Stimulated activated CD4-positive, alpha-beta T cell treated with anti-CD3 and anti-CD28 coated beads, TNF-alpha, amount 100 ng/mL, for 4 hours (primary cell): ENCODE measurements at places on chromosomes 2 and 18.

DNA sequence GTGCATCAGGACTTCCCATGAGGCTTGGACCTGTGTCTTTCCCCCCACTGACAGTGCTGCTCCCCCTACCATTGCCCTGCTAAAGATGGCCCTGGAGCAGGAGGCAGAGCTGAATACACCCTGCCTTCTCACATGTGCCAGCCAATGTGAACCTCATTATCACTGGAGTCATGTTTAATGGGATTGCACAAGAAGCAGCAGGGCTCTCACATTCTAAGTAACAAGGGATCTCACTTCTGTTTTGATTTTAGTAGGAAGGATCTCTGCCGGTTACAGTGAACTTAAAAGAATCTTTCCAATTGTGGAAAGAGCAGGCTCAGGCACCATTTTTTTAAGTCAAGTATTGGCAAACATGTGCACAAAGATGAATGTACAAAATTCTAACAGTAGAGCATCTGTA lies 322.1 kb upstream of the MEX3C start:
- no peak for DNase-seq

GRCh38 chr18:51006061-51006818 lies 23.8 kb upstream of the SMAD4 start:
- DNase-seq = no peak

DNA sequence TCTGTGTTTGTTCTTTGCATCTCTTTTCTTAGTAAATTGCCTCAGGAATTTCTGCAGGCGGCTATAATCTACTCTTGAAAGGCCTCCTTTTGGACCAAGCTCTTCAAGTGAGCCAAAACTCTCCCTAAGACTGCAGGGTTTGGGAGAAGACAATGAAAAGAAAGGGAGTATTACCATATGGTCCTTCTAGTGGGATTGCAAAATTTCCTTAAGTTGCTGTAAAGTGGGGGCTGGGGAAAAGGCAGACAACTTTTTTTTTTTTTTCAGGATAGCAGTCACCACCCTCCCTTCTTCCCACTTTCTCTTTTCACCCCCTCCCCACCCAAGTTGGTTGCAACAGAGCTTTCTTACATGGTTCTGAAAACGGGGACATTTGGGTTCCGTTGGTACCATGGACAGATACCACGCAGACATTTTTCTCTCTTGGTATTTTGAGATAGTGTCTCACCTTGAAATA lies 183.7 kb downstream of the FHOD3 start:
- no peak for DNase-seq

DNA sequence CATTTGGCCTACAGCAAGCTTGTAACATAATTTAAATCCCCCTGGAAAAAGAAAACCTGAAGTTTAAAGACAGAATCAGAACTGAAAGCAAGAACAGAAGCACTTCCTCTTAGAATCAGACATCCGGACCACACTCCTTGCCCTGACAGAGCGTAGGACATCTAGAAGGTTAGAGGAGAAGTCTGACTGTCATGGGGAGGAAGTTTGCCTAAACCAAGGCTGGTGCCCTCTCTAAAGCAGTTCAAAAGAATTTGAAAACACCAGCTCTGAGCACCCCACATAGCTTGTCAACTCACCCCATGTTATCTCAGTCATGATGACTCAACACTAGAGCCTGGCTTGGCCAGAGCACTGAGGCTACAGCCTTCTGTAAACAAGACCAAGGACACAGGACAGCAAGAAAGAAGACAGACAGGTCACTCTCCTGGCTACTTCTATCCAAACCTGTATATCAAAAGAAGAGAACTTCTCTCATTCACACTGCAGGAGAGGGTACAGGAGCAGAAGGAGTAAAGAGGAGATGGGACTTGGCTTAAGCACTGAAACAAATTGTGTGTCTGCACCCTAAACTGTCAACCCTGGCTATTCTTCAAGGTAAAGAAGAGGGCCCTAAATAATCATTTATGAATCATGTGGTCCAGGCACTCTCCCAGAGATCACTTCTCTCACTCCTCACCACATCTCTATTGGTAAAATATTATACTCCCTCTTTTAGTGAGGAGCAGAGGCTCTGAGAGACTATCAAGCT lies 198.6 kb downstream of the MEMO1 start:
- DNase-seq = no peak

GRCh38 chr2:199596549-199596948 lies 138.8 kb upstream of the SATB2 start:
- DNase-seq = no peak

DNA sequence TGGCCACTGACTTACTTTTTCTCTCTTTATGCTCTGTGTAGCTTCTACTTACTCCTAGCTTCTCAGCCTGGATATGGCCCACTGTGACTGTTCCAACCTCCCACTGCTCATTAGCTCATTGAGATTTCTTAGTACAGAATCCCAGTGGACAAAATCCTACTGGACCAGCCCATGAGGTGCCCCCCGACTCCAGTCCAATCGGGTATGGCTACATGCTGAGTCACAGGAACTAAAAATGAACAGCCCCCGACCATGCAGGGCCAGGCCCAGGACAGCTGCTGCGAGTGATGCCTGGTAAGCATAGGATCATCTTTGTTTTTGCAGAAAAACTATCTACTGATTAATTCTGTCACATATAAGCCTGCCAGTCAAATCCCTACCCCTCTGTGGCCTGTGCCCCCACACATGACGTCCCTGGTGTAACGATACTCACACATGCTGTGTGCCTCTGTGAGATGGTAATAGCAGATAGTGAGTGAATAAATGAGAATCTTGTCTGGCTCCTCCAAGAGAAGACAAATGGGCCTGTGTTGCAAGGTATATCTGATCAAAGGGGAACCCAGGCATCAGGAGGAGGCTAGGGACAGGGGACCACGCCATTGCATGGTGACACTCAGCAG lies 85.9 kb upstream of the KLF7 start:
- no peak for DNase-seq

GRCh38 chr2:9191041-9191481 lies 15.6 kb upstream of the ASAP2 start:
- no peak for DNase-seq

DNA sequence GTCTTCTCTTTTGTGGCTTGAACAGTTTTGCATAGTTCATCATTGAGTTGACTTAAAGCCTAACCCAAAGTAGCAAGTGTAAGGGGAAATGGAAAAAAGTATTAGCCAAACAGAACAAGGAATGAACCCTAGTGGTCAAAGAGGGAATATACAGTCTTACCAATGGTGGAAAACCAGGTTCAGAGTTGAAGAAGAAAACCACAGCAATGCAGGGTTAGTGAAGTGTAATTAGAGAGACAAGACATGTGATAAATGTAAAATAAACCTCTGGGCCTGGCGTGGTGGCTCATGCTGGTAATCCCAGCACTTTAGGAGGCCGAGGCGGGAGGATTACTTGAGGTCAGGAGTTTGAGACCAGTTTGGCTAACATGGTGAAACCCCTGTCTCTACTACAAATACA lies 2.4 kb downstream of the TTN start:
- no peak for DNase-seq

DNA sequence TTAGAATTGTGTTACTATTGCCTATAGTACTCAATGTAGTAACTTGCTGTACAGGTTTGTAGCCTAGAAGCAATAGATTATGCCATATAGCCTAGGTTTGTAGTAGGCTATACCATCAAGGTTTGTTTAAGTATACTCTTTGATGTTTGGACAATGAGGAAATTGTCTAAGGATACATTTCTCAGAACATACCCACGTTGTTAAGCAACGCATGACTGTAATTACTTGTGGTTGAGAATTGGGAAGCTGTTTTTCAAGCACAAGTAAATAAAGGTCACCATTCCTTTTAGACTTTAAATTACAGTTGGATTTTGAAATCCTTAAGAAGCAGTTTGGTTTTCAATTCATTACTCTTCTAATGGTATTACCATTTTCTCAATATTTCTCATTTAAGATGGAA lies 89.8 kb upstream of the KCNH7 start:
- DNase-seq = no peak

- no peak for DNase-seq
Observed at GRCh38 chr2:97764559-97765263, 51.3 kb downstream of the ZAP70 start.

DNA sequence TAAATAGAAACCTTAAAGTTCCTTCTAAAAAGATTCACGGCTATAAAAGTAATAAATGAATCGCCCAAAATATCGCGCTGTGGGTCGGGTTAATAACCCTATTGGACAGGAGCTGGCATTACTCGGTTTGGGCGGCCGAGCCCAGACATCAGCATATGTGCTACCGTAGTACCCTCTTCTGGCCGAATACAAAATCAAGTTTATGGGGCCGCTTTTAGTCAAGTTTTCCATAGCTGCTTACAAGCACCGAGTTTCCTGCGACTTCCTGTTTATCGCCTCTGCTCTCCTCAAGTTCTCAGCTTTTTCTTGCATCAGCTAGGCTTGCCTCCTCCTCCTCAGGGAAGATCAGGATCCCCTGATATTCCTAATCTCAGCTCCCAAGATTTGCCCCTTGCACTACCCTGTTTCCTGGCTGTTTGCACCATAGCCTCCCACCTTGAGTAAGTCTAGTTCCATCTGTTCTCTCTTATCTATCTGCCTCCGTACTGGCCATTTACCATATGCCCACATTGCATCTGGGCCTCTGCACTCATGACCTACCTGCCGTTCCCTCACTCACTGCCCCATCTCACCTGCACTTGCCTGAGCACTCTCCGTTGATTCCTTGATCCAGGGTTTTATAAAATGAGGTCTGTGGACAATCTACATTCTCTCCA lies 56.1 kb downstream of the SLC35F5 start:
- DNase-seq = peak; percentile 31

GRCh38 chr2:239392072-239392357 lies 8.8 kb downstream of the HDAC4 start:
- DNase-seq = no peak

DNA sequence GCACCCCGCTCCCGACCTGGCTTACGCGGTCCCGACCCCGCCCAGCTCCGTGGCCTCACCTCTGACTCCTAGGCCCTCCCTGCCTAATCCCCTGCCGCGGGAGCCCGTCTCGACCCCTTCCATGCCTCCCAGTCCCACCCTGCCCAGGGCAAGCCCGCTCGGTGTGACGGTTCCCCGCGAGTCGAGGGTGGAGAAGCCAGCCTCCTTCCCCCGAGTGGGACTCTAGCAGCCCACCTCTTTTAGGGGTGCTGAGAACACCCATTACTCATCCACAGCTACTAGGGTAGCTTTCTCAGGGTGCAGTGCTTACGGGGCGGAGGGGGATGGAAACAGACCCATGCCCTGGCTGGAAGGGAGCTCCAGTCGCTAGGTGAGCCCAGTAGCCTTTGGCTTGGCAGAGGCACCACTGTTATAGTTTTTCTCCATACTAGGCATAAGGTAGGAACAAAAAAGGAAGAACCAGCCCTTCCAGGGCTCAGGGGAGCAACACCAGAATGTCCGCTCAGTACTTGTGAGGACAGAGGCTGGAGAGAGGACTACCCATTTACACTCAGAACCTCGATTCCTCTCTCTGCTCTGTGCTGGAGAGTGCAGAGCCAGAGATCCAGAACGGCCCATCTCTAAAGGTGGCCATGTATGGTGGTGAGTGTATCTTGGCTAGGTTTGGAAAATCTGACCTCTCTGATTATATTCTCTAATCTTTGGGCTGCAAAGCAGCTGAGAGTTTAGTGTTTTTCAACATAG lies 606 bp downstream of the AGBL5 start:
- DNase-seq = no peak

DNA sequence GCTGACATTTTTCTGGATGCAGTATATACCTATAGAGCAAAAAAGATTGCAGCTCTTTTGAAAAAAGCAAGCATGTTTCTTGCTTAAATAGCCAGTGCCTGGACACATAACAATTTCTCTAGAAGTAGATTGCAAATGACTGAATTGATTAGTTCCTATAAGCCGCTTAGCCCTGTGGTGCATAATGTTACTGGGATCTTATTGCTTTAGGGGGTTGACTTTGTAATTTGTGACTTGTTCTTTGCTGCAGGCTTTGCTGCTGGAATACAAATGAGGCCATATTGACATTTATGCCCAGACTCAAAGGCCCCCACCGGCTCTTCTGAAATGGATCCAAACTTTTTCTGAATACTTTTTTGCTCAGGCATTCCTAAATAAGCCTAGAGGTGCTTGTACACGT lies 182.6 kb downstream of the SH3BP4 start:
- no peak for DNase-seq

DNA sequence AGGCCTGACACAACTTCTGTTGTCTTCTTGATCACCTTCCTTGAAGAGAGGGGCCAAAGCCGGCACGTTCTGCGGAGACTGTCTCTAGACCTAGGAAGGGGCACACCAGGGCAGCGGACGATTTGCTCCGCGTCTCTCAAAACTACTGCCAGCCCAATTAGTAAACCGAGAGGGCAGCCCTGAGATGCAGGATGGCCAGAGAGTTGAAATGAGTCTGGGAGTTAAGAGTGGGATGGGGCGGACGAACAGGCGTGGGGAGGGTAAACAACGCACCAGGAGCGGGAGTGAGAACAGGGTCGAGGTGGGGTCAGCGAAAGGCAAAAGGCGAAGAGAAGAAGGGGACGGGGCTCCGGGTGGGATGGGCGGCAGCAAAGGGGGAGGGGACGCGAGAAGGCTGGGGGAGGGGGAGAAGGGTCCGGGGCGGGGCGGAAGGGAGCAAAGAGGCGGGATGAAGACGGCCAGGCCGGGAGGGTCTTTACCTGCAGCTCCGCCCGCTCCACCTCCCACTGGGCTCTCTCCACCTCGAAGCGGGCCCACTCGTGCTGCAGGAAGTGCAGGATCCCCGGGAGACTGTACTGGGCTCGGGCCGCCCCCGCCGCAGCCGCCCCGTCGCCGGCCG lies 476 bp downstream of the STRN start:
- DNase-seq = peak; percentile 2

DNA sequence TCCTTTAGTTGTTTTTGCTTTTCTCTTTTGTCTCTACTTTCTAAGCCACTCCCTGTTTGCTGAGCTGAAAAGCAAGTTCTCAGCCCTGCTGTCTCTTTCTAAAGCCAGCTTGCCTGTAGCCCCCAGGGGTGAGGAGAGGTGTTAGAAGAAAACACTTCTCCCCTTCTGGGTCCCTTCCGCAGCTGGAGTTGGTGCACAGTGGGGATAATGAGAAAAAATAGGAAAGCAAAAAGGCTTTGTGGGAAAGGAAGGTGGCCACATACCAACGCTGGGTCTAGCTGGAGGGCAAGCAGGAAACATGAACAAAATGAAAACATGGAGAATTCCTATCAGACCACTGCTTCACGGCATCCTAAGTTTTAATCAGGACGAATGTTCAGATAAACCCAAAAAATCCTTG lies 15.5 kb upstream of the SLC20A1 start:
- DNase-seq = no peak
